ENCODE measurements at places on chromosomes 12 and 14.

DNA sequence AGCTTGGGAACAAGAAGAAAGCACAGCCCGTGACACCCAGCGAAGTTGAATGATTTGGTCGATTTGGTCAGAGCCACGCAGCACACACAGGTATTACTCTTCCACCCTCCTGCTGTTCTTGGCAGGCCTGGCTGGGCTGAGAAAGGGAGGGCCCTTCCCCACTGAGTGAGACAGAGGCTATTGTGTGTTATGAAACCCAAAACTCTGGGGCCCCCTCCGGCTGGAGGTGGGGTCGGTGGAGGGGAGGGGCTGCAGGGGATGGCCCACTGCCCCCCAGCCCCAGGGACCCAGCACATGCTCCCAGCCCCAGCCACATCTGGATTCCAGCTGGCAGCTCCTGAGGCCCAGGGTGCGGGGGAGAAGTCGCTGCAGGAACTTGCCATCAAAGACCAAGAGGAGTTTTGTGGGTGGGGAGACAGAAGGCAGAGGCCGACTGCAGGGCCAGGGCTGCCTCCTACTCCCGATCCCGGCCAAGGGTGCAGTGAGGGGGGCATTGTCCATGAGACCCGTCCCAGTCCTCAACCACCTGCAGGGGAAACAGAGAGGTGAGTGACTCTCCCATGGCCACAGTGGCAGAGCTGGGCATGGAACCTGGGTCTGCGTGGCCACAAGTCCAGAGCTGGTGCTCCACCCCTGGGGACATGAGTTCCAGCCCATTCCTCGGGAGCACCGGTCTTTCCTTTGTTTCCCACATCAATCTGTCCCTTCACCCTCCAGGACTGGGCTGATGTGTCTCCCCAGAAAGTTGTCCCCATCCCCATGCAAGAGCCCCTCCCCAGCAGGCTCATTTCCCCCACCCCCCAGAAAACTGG lies 8.7 kb downstream of the TMEM119 start:
- DNase-seq: no peak
- no peaks in the 10 kb centered on the region for H3K27me3 ChIP-seq
- no peaks in the 10 kb centered on the region for H3K36me3 ChIP-seq
- no peak overlapping the region for H3K27ac ChIP-seq
- H3K4me1 ChIP-seq: no peaks in the 10 kb centered on the region
- no peak overlapping the region for H3K4me3 ChIP-seq

DNA sequence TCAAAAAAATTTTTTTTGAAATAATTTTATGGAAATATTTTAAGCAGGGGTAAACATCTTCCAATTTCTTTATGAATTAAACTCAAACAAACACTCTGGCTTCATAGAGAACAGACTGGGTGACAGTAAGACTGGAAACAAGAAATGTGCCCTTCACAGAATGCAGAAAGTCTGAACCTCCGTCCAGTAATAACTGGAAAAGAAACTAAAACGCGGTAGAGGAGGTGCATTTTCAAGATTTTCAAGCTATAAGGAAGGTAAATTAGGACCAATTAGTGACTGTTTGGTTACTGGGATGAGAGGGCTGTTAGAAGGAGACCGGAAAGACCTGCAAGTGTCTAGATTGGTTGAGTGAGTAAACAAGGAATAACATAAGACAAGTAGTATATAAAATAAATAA lies 245.7 kb downstream of the CEP128 start:
- DNase-seq: no peak
- no peak overlapping the region for H3K27ac ChIP-seq
- no peaks in the 10 kb centered on the region for H3K4me1 ChIP-seq
- H3K4me3 ChIP-seq: no peak overlapping the region

- H3K4me3 ChIP-seq: no peak overlapping the region
- H3K27ac ChIP-seq: no peak overlapping the region
- peaks cover 9% of the 10 kb centered on the region for H3K4me1 ChIP-seq
These were observed 22.7 kb upstream of the TMPO start for GRCh38 chr12:98492580-98493140.

- no peaks in the 10 kb centered on the region for H3K36me3 ChIP-seq
- H3K27ac ChIP-seq: no peak overlapping the region
- H3K4me3 ChIP-seq: no peak overlapping the region
- no peaks in the 10 kb centered on the region for H3K27me3 ChIP-seq
These were observed 251.6 kb downstream of the SLC15A4 start for GRCh38 chr12:128571906-128572810.
